ENCODE measurements at places on chromosomes 3 and 15.

- DNase-seq: no peak
Measured at GRCh38 chr3:6079011-6079410, 781.9 kb upstream of the GRM7 start.

- DNase-seq: no peak
Measured at GRCh38 chr3:167346171-167346570, 33.9 kb downstream of the ZBBX start.

DNA sequence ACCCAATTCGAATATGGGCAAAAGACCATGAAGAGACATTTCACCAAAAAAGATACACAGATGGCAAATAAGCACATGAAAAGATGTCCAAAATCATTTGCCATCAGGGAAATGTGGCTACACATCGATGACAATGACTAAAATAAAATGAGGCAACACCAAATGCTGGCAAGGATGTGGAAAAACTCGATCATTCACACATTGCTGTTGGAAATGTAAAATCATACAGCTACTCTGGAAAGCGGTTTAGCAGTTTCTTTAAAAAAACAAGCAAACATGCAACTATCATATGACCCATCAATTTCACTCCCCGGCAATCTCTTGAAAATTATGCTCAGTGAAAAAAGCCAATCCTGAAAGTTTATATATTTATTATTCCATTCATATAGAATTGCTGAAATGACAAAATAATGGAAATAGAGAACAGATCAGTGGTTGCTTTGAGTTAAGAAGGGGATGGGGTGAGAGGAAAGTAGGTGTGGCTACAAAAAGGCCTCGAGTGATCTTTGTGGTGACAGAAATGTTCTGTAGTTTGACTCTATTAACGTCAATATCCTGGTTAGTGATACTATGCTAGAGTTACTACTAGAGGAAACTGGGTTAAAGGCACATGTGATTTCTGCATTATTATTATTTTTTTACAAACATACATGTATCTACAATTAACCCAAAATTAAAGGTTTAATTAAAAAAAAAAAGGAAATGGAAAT lies 45.0 kb downstream of the DLG1 start:
- DNase-seq: no peak

GRCh38 chr3:146256851-146257486 lies 6.1 kb upstream of the PLSCR4 start:
- no peak for DNase-seq

GRCh38 chr3:18666655-18667054 lies 241.5 kb upstream of the SATB1 start:
- no peak for DNase-seq

DNA sequence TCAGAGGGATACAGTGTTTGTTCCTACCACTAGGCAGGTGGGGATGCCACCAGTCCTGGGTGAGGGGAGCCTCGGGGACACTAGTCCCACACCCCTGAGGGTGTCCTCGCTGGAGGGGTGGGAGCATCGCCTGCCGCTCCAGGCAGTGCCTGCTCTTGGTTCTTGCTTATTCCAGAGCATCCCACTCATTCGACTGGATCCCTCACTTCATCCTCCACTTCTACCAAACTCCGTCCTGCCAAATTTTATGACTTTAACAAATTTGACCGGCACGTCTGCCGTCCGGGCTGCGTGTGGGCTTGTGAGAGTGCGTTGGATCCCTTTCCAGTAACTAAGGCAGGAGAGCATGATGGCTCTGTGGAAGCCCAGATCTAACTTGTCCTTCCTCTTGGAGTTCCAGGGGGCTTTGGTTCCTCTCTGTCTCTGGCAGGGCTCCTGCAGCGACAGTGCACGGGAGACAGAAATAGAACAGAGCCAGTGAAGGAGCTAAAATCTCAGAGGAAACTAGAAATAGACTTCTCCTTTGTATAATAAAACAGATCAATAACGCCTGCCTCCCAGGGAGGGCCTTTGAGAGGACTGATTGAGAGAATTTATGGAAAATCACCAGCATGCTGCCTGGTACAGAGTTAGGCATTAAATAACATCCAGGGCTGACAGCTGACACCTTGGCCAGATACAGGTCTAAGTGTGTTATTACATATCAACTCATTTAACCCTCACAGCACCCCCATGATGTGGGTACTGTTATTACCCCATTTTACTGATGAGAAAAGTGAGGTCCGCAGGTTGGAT lies 34.5 kb downstream of the MGLL start:
- no peak for DNase-seq

- no peak for DNase-seq
Measured at GRCh38 chr3:101184111-101184510, 136.3 kb downstream of the IMPG2 start.

DNA sequence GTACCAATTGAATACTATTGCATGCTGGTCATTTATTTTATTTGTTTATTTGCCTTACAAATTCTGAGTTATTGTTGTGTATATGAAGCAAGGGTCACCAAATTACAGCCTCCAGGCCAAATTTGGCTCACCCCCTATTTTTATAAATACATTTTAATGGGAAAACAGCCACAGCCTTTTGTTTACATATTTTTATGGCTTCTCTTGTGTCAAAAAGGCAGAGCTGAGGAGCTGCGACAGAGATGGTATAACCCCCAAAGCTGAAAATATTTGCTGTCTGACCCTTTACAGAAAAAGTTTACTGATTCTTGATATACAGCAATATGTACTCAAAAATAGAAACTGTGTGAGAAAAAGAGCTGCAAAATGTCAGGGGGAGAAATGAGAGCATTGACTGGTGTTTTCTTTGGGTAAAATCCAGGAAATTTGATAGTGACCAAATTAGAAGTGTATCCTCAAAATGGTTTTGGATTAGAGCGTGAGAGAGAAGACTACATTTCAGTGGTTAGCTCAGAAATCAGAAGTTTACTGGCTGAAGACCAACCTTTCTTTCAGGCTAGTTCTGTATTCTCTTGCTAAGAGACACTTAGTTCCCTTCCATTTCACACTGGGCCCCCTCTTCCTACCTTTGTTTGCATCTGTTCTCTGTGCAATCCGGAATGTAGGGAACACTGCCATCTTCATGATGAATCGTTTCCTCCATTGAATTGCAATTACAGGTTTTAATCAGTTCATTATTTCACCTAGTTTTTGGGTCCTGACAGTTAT lies 757.8 kb downstream of the AGBL1 start:
- DNase-seq: no peak
